ENCODE measurements at places on chromosomes 4 and X.

DNA sequence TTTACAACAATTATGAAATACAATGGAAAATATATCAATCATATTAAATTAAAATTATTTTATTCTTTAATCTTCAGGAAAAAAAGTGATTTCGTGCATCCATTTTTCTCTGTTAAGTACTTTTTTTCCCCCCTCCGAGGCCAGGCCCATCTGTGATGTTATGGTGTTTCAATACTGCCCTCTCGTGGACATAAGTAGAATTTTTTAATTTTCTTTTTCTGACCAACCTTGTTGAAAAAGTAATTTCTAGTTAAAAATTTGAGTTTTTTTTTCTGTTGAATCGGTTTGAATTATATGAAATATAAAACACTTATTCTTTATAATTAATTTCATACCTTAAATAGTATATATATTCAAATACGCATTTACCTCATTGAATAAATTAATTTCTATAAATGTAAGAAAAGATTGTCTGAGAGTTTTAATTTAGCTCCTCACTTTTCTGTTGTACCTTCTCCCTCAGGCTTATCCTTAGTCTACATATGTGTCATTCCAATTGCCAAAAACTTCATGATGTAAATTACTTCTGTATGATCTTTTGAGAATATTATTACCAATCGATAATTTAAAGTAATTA lies 175.8 kb upstream of the TECRL start:
- DNase-seq = no peak

DNA sequence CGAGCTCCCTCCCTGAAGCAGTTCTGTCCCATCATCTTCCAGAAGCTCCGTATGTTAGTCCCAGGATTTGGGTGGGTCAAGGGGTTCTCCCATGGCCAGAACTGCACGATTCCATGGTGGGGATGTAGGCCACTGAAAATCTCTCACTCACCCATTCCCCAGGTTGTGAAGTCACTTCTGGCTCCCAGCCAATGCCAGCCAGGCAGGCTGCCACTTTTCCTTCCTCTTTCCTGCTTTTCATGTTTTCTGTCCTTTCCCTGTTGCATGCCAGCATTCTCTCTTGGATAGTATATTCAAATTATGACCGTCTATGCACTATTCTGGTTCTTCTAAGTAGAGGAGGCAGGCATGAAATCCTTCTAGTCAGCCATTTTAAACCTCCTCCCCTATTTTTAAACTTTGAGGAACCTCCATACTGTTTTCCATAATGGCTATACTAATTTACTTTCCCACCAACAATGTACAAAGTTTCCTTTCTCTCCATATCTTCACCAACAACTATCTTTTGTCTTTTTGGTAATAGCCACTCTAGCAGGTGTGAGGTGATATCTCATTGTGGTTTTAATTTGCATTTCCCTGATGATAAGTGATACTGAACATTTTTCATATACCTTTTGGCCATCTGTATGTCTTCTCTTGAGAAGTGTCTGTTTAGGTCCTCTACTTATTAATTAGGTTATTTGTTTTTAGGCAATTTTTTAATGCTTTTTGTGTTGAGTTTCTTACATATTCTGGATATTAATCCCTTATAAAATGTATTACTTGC lies 182.1 kb upstream of the TET2 start:
- no peak for DNase-seq

GRCh38 chr4:30763321-30763727 lies 43.2 kb downstream of the PCDH7 start:
- no peak for DNase-seq

DNA sequence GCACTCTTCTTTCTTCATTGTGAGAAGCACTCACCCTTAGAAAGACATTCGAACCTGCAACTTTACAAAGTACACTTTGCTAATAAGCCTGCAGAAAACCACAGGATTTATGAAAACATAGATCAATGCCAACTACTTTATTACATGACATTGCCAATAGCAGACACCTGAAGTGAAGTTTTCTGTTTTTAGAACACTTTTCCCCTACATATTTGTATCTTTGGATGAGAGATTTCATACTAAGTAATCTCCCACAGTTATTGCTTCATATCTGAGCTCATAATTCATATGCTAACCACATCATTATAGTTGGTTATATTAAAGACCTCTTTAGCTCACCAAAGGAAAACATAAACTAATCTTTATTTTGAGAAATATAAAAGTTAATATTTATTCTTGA lies 276.5 kb upstream of the CTSO start:
- DNase-seq = no peak

- no peak for DNase-seq
Observed at GRCh38 chr4:82428526-82428968, 1.7 kb downstream of the HNRNPDL start.

GRCh38 chr4:147326591-147326990 lies 154.3 kb upstream of the EDNRA start:
- DNase-seq = no peak

GRCh38 chr4:77432717-77433417 lies 172.8 kb upstream of the CXCL13 start:
- DNase-seq = no peak

GRCh38 chr4:172207886-172208285 lies 394.7 kb downstream of the GALNTL6 start:
- no peak for DNase-seq

DNA sequence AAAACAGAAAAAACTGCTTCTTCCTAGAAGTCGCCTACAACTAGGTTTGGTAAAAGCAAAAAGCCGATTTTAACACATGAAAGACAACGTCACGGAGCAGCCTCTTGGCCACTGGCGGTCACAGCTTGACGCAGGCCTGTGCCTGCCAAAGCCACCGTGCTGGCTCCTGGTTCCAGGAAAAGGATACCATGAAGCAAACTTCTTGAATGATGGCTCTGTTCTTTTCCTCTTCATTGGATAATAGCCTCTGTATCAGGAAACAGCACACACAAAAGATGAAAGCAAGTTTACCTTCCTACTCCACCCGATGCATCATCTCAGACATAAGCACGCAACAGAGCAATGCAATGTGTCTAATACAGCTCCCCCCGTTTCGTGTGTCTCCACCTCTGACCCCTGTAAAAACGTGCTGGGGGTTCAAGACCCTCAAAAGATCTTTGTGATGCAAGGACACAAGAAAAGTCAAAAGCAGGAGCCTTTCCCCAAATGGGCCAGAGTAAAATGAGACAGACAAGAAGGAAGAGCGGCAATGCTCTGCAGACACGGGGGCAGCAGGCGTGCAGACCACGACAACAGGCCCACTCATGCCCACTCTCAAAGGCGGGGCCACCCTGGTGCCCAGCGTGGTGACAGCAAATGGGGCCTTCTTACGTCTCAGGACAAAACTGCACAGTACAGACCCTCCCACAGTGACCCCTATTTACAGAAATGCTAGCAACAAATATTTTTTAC lies 19.4 kb downstream of the GAK start:
- no peak for DNase-seq

DNA sequence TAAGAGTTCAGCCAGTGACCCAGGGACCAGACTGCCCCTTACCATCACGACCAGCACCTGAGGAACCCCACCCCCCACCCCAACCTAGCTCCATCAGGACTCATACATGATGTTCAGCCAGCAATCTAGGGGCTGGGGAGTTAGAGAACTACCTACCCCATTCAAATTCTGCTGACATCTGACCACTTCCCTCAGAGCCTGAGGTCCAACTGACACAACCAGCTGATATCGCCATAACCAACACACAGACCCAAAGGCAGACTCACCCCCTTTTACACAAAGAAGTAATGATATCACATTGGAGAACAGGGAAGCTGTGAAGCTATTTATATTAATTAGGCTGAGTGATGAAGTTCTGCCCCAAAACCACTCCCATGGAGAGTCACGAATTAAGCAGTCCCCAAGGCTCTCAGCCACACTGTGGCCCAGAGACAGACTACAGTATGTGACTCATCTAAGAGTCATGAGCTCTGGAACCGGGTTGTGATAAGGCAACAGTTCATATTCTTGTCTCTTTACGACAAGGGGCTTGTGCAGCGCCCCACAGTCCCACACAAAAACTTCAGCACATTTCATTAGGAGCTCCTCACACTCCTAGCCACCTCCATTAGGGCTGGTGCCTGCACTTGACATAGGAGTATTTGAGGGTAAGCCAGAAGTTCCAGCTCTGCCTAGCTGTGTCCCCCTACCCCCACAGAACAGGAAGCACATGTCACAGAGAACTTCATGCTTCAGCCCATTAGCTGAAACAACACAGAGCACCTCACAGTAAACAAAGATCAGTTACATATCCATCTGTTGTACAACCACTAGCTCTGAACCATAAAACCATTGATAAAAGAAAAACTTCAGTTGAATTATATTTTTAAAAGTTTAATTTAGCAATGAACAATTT lies 184.7 kb upstream of the ZCCHC13 start:
- no peak for DNase-seq

GRCh38 chr4:8409264-8410065 lies 31.1 kb downstream of the ACOX3 start:
- DNase-seq = no peak

GRCh38 chr4:47913861-47914219 lies 543 bp downstream of the NFXL1 start:
- DNase-seq = no peak

GRCh38 chr4:88597970-88598660 lies 5.8 kb downstream of the HERC3 start:
- no peak for DNase-seq

DNA sequence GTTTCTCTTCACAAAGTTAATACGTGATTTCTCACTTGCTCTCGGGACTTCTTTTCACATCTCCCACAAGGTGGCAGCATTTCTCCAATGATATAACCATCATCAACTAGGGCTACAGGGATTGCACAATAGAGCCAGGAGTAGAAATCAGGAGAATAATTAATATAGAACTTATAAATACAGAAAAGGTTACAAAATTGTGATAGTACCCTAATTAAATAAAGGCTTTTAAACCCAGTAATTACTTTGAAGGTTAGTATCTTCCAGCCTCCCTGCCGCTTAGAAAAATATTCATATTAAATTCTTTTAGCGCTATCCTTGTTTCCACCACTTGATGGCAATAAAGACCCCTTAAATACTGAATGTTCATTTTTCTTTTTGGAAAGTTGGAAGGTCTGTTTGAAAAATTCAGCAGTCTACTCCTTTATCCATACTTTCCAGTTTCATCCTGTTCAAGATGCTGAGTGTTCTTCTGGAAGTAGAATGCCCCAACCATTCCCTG lies 65.8 kb downstream of the RASGEF1B start:
- no peak for DNase-seq

- DNase-seq = no peak
Observed at GRCh38 chrX:21989384-21989783, 42.7 kb upstream of the PHEX start.

DNA sequence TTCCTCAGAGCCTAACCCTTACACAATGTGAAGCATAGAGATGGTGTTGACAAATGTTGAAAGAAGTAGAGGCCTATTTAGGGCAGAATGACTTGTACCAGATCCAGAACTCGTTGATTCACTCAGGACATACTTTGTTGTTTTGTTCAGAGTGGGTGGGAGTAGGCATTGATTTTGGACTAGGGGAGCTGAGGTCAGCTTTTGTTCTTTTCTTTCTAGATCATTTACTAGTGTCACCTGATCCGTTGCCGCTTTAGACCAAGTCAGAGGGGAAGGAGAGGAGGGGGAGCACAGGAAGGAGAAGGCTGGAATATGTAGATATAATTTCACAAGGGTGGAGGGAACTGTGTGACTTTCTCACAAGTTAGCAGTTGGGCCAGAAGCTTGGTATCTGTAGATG lies 282.4 kb upstream of the GPC4 start:
- DNase-seq = no peak

DNA sequence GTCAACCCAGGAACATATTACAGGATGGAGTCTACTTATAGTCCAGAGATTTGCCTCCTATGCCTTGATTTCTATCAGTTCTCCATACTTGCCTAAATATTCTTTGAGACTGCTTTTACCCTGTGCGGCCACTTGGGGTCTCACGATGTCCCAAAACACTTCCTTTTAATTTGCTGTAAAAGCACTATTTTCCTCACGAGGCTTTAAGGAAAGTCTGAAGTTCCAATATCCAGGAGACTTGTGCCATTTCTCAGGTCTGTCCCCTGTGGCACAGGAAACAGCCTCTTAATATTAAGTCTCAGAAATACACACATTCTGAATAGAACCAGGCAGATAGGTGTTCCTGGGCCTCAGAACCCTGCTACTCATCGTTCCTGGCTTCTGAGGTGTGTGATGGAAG lies 142.9 kb downstream of the TMEM164 start:
- no peak for DNase-seq

DNA sequence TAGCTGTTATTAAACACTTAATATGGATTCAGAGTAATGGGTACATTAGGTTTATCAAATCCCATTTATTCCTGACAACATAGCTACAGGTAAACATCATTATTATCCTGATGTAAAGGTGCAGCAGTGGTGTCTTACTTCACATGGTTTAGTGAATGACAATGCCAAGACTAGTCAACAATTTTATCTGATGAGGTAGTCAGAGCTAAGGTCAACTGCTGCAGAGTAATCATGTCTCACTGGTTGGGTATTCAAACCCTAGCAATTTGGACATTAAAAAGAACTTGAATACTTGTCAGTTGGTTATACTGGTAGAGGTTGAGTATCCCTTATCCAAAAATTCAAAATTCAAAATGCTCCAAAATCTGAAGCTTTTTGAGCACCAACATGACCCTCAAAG lies 117.6 kb downstream of the MAB21L2 start:
- no peak for DNase-seq

GRCh38 chr4:130563185-130563888 lies 1467.4 kb downstream of the C4orf33 start:
- DNase-seq = no peak

- DNase-seq = no peak
Observed at GRCh38 chrX:130100180-130100579, 10.1 kb downstream of the ELF4 start.

DNA sequence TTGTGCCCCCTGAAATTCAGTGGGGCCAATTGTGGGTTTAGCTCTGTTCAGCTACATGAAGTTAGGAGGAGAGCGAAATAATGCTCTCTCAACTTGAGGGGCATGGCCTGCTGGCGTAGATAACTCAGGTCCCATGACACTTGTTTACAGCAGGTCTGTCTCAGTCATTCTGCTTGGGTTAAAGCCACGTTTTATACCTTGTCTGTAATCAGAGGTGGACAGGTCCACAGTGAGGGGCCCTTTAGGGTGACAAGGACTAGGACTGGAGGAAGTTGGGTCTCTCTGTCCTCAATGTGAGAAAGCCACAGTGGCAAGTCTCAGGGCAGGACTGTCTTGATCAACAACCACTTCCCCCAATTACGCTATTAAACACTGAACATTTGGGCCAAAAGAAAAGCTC lies 49.0 kb downstream of the PDHA1 start:
- DNase-seq = no peak

GRCh38 chr4:9927341-9928007 lies 93.8 kb downstream of the SLC2A9 start:
- no peak for DNase-seq

DNA sequence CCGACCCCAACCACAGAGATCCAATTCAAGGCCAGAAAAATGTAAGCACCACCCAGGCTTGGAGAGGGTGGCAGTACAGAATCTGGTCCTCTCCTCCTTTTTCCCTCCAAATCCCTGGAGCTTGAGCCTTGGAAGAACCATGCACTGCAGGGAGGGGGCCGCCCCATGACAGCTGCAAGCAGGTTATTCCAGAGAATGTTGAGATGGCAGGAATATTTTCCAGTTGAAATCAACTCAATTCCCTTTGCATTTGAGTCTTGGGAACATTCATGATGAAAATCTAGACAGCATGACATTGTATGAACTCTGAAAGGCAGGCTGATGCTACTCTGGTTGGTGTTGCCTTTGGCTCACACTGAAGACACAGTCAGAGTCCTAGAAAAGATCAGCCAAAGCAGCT lies 386.6 kb upstream of the FGF16 start:
- no peak for DNase-seq

- DNase-seq = no peak
Observed at GRCh38 chr4:152150214-152150613, 385.7 kb downstream of the FBXW7 start.

- no peak for DNase-seq
Observed at GRCh38 chr4:84046551-84046950, 452.5 kb downstream of the NKX6-1 start.

Data from D721Med (cell line).